Endodermal cell (in vitro differentiated cells): ENCODE measurements at places on chromosomes 5 and 9. TPM values are rescaled to one million over a fixed set of nuclear protein-coding genes. Genes with fewer than 3 reads are reported as not detected.

- H3K27ac ChIP-seq: no peak overlapping the region
- H3K4me3 ChIP-seq: no peak overlapping the region
- H3K36me3 ChIP-seq: no peaks in the 10 kb centered on the region
- no peaks in the 10 kb centered on the region for H3K4me1 ChIP-seq
- H3K27me3 ChIP-seq: no peaks in the 10 kb centered on the region
- no peak for DNase-seq
These were observed 591.5 kb downstream of the RAB3C start for GRCh38 chr5:59174248-59174844.

RNF224 gene
- total RNA-seq: 0.24 TPM in 1 of 2 replicates, not detected in the other

DNA sequence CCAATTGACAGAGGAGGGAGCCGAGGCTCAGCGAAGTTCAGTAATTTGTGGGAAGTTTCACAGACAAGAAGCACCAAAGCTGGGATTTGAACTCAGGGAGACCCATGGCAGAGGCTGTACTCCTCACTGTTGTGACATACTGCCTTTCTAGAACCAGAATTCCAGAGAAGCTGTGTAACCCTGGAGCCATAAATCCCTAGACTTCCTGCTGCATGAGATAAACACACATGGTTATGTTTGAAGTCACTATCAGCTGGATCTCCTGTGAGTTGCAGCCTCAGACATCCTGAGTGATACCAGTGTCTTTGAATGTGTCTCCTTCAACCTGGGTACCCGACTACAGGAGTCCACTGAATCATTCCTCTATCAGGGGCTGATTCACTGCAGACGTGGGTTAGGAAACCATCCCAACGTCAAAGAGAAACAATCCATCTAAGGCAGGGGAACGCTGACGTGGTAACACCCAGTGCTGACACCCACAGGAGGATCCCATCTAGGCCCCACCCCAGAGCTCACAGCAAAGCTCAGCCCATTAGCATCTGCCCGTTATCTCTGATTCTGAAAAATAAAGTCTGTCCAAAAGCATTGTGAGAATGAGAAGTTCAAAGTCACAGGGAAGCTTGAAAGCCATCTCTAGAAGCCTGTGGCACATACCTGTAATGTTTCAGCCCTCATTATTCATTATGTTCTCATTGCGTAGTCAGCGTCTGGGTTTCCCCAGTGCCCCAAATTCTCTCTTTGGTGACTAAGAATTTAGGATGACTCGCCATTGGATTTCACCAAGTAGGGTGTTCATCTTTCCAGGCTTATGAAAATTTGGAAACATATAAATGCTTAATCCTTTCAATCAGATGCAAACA, 36.3 kb upstream of the BASP1 start:
- no peak for DNase-seq
- H3K27ac ChIP-seq: no peak overlapping the region
- H3K36me3 ChIP-seq: no peaks in the 10 kb centered on the region
- peaks cover 3% of the 10 kb centered on the region for H3K4me1 ChIP-seq
- no peaks in the 10 kb centered on the region for H3K27me3 ChIP-seq

- H3K36me3 ChIP-seq: no peaks in the 10 kb centered on the region
- no peak within 1 kb of the TSS for H3K4me3 ChIP-seq
- no peak for DNase-seq
- H3K27ac ChIP-seq: no peak within 1 kb of the TSS
These were observed at the start of gene IL12B for GRCh38 chr5:159330131-159330800. Gene IL12B (minus strand): TSS chr5:159330487. CDS start chr5:159326782, 3,705 bp downstream.

FYB1 gene
- not detected in 3 replicates for total RNA-seq

- H3K27me3 ChIP-seq: no peaks in the 10 kb centered on the region
- peaks cover 70% of the 10 kb centered on the region for H3K36me3 ChIP-seq
- DNase-seq: no peak
- no peaks in the 10 kb centered on the region for H3K4me1 ChIP-seq
- H3K4me3 ChIP-seq: no peak overlapping the region
These were observed 6.3 kb downstream of the SLC25A51 start for GRCh38 chr9:37897665-37898064.

DNA sequence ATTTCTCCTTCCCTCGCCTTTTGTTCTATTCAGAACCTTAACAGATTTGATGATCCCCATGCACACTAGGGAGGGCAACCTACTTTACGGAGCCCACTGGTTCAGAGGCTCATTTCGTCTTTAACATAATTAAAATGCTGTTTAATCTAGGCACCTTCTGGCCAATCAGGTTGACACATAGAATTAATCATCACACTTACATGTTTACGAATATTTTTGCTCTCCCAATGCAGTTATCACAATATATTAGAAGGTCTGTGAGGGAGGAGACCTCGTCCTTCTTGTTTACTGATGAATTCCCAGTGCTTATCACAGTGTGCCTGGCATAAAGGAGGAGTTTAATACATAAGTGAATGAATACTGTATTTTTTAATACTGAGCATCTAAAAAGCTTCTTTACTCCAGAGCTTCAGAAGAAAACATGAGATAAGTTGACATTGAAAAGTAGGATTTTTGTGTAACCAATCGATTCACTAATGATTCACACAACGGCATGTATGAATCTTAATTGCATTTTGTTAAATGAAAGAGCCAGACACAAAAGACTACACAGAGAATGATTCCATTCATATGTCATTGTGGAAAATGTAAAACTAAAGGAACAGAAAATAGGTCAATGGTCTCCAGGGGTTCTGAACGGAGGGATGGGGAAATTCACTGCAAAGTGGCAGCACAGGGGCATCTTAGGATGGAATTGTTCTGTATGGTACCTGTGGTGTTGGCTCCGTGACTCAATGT, 78.6 kb upstream of the VCAN start:
- no peaks in the 10 kb centered on the region for H3K36me3 ChIP-seq
- no peaks in the 10 kb centered on the region for H3K27me3 ChIP-seq
- no peak overlapping the region for H3K27ac ChIP-seq
- no peak for DNase-seq
- H3K4me1 ChIP-seq: no peaks in the 10 kb centered on the region
- no peak overlapping the region for H3K4me3 ChIP-seq

DNA sequence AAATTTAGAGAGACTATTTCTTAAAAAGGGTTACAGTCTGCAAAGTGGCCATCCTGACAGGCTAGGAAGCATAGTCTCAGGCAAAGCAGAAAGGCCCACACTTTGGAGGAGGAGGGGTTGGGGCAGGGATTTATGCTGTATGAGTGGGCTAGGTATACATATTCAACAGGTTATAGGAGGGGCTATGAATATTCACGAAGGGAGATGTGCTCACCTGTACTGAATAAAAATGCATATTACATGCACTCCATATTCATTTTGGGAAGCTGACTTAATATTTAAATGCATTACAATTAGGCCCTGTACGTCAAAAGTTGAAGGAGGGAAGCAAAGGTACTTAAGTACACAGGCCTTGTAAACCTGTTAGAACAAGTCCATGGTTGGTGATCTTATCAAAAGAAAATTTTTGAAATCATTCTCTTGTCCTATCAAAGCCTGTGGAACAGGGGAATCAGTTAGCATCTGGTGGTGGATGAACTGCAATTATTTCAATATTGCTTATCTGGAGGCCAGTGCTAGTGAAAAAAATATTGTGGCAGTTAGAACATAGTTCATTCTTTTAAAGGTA, 1.6 kb downstream of the CENPP start:
- H3K36me3 ChIP-seq: peaks cover 10% of the 10 kb centered on the region
- H3K4me1 ChIP-seq: no peaks in the 10 kb centered on the region
- no peak for DNase-seq
- H3K27ac ChIP-seq: no peak overlapping the region

DNA sequence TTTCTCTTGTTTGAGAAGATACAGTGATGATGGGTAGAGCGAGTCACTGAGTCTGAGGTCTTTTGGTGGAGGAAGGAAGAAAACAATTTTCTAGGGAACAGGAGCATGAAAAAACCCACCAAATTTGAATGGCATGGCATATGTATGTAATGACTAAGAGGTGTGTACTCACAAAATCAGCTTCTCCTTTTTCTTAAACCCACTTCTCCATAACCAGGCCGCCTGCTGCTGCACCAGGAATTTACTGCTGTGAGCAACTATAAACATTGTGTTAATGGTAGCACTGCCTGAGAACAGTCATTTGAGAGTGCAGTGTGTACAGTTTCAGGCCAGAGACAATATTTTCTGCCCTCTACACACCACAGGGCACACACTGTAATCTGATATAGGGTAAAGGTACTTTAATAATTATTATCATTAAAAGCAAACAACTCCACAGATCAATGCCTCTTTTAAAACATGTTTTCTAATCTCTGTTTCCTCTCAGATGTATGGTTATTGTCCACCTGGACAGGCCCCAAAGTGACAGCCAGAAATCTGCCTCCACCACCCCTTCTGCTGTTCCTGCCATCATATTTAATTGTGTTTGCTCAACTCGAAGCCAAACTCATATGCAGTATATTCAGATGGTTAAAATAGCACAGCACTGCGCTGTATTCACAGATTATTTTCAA, 241.6 kb downstream of the KIAA0825 start:
- H3K27me3 ChIP-seq: no peaks in the 10 kb centered on the region
- H3K36me3 ChIP-seq: no peaks in the 10 kb centered on the region
- H3K4me1 ChIP-seq: no peaks in the 10 kb centered on the region
- no peak for DNase-seq
- H3K27ac ChIP-seq: no peak overlapping the region

DNA sequence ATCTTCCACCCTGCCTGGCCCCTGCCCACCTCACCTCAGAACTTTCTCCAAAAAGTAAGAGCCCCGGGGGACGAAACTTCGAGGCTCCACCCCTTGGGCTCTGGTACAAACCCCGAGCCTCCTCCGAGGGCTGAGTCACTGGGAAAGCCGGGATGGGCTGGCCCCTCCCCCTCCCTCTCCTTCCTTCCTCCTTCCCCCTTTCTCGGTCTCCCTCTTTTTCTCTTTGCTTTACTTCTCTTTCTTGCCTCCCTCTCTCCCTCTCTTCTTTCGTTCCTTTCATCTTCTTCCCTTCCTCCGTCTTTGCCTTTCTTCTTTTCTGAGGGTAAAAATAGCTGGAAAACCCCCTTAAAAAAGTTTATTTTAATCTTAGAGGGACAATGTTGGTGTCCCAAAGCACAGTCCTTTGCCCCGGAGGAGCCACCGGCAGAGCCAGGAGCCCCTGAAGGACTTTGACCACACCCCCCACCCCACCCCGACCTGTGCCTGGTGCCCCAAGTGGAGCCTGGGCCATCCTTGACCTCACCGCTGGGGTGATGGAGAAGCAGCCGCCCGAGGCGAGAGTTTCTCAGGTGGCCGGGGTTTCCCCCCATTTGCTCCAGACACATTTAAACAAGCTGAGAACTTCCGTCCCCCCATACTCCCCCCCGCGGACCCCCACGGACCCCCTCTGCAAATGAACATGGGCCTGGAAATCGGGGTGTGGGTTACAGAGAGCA, 5.7 kb upstream of the NOTCH1 start:
- no peak overlapping the region for H3K4me3 ChIP-seq
- H3K27me3 ChIP-seq: peaks cover 30% of the 10 kb centered on the region
- no peak overlapping the region for H3K27ac ChIP-seq
- DNase-seq: peak; percentile 86
- H3K4me1 ChIP-seq: peaks cover 5% of the 10 kb centered on the region
- no peaks in the 10 kb centered on the region for H3K36me3 ChIP-seq

IRGM gene
- total RNA-seq: not detected in 3 replicates

PHF24 gene
- total RNA-seq: 1.9 TPM in 2 replicates

DNA sequence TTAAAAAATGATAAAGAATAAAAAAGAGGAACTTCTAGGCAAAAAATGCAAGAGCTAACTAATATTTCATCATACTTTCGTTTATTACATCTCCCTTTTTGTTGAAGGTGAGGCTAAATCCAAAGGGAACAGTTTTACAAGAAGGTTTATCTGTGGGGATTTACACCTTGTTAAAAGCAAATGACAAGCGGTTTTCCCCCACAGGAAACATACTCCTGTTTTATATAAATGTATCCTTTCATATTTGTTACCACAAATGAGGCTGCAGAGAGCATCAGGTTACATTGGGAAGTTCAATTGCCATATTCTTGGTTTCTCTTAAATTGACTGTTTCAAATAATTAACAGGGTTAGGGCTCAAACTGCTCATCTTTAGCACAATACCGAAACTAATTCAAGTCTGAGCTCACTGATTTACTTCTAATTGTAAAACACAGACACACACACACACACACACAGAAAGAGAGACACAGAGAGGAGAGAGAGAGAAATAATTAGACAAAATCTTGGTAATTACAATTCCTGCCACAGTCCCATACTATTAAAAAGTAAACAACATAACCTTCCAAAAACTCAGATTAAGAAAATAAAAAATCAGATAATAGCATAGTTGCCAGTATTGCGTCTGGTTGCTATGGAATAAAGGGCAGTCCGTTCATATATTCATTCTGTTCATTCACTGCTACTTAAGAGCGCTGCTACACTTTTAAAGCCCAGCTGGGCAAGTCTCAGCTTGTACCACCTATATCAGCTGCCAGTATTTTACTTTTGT, 17.1 kb downstream of the RFX3 start:
- no peaks in the 10 kb centered on the region for H3K4me1 ChIP-seq
- DNase-seq: no peak
- H3K4me3 ChIP-seq: no peak overlapping the region
- no peaks in the 10 kb centered on the region for H3K36me3 ChIP-seq
- H3K27me3 ChIP-seq: no peaks in the 10 kb centered on the region
- H3K27ac ChIP-seq: peak overlapping the region; percentile 88

SLC34A3 gene
- total RNA-seq: 0.15 to 0.33 TPM (median 0.17 TPM) in 3 replicates
